ENCODE measurements at places on chromosomes 13 and 19.
A peak's percentile ranks its signal among the peaks of the same experiment; 100 is the strongest.

- no peak for DNase-seq
Measured at GRCh38 chr13:98222081-98222554, 45.0 kb upstream of the RNF113B start.

DNA sequence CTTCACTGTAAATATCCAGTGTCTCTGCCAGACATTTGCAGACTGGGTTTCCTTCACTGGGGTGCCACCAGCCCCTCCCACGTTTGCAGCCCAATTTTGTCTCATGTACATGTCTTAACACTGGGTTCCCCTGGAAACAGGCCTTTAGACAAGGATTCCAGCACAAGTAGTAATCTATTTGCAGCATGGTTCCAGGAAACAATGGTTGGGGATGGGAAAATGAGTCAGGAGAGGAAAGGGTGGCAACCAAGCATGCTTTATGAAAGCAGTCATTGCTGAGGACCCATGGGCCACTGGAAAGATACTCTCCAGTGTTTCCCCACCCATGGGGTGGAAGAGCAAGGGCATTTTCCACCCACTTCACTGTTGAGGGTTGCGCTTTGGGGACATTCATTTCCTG lies 53.6 kb upstream of the FARP1 start:
- no peak for DNase-seq

DNA sequence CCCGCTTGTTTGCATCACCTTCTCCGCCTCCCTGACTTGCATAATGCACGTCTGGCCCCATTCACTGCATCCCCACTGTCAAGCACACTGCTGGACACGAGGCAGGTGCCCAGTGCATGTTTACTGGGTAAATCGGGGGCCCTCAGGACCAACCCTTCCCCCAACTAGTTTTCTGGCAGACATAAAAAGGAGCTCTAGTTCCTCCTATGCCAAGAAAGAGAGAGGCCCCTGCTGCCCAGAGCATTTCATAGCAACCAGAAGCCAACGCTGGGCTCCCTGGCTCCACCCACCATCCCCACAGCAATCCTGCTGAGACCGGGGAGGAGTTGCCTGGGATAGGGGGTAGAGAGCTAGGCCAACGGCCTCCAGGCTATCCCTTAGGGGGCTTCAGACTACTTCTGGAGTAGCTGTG lies 23.2 kb downstream of the ANKRD27 start:
- no peak for DNase-seq

- no peak for DNase-seq
Measured at GRCh38 chr13:112984954-112985802, 16.2 kb downstream of the MCF2L start.

- no peak for DNase-seq
Measured at GRCh38 chr13:20566468-20566897, 474 bp upstream of the IFT88 start.

DNA sequence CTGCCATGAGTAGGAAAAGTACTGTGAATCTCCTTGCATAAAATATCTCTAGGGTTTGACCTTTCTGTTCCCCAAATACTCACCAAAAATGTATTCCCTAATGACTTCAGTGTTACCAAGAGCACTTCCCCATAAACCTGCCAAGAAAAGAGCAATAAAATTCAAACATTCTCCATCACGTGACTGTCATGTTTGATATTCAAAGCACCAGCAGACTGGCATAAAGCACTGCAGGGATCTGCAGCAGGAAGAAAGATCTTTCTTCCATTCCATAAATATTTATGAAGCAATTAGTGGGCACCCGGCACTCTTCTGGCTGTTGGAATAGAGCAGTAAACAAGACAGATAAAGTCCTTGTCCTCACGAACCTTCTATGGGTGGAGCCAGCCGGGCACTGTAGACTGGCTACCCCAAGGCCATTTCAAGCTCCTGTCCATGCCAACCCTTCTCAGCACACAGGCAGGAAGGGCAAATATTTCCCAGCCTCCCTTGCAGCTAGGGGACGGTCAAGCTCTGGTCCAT lies 20.3 kb downstream of the PLA2G4C start:
- peak; percentile 54 for DNase-seq

- peak; percentile 96 for DNase-seq
Measured at GRCh38 chr13:106464076-106464475, 71.4 kb downstream of the EFNB2 start.

- DNase-seq: peak; percentile 23
Measured at GRCh38 chr19:10751109-10751953, 33.5 kb downstream of the DNM2 start.

DNA sequence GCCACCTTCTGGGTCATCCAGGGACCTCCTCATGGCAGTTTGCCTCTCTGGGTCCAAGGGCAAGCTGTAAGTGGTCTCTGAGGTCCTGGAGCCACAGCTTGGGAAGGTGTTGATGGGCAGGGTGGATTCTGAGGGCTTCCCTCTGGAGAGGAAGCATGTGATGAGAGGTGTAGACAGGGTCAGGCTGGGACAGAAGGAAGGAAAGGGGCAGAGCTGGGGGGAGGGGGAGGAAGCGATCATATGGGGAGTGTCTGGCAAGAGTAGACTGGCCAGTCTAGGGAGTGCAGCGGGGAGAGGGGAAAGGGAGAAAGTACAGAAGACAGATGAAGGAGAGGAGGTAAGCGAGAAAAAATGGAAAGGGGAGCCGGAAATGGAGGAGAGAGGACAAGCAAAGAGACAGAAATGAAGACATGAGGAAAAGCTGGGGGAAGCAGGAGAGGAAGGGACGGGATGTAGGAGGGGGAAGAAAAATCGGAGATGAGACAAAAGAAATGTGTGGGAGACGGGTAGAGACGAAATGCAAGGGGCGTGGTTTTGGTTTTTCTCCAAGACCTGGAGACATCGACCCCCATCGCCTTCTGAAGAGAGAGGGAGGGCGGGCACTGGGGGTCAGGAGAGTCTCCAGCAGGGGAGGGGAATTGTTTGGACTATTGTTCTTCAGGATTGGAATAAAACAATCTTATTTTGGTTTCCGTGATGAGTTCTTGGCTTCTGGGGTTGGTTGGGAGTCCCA lies 26.6 kb downstream of the ZSWIM9 start:
- peak; percentile 55 for DNase-seq

- DNase-seq: no peak
Measured at GRCh38 chr13:102530751-102531150, 66.0 kb upstream of the TPP2 start.

- no peak for DNase-seq
Measured at GRCh38 chr13:28248080-28248479, 109.7 kb downstream of the PAN3 start.

DNA sequence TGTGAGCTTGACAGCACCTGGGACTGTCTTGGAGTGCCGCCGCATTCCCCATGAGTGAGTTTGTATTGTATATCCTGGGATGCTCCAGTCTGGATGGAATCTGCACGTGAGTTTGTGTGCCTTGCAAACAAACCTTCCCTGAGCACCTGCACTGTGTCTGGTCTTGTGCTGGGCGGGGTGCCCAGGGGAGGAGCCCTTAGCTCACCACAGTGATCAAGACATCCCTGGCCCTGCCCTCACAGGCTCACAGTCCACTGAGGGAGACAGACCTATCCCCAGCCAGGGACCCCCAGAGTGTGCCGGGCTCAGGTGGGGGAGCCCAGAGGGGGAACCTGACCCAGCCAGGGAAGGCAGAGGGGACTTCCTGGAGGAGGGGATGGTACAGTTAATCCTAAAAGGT lies 1.7 kb upstream of the BCAM start:
- no peak for DNase-seq

DNA sequence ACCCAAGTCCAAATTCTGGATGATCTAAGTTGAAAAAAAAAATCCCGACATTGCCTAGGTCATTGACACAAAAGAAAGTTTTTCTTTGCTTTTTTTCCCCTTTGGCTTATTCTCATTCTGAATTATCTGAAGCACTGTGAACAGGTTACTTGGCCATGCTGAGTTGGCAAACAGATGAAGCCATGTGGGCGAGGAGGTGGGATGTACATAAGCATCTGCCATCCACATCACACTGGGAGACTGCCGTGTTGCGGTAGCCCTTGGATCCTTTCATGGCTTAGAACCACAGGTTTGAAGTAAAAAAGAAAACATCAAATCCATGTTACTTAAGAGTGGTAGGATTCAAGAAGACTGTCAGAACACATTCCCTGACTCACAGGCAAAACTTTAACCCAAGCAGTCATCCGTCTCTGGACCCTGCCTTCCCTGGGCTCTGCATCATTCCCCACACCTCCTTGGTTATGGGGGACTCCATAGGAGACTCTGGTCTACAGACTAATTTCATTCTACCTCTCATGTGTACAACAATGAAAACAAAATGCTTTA lies 242.5 kb upstream of the SERP2 start:
- no peak for DNase-seq

GRCh38 chr13:30322428-30322827 lies 15.1 kb upstream of the KATNAL1 start:
- no peak for DNase-seq

GRCh38 chr13:29743201-29743786 lies 107.1 kb downstream of the UBL3 start:
- DNase-seq: no peak

DNA sequence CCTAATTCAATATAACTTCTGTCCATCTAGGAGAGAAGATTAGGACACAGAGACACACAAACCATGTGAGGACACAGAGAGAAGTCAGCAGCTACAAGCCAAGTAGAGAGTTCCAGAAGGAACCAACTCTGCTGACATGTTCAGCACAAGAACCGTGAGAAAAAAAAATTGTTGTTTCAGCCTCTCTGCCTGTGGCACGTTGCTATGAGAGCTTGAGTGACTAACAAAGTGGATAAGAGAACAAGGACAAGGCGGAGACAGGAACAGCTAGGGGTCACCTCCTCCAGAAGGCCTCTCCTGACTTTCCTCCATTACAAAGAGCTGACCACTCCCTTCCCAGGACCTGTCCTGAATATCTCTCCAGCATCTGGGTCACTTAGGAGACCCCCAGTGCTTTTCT lies 5.6 kb upstream of the SIGLEC12 start:
- DNase-seq: no peak

DNA sequence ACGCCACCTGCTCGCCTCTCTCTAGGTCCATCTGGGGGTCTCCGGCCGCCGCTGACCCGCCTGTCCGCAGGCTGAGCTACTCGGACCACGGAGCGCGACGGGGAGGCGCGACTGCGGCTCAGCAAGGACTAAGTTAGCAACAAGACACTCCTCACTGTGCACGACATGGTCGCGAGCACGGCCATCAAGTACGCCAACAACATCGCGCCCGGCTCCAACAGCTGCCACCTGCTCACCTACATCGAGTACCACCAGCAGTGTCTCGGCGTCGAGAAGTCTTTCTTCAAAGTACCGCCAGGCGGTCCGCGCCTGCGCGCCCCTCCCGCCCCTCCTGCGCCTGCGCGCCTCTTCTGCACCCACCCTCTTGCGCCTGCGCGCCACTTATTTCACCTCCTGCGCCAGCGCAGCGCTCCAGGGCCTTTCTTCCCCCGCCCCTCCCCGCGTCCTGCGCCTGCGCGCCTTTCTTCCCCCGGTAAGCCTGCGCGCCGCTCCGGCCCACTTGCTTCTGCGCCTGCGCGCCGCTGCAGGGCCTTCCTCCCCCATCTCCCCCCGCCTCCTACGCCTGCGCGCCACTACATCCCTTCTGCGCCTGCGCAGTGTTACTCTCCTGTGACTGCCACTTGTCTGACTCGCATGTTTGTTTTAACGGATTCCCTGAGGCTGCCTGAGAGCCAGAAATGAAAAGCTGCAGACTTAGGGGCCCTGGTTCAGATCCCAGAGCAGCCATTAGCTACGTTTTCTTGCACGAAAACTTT lies 64.0 kb downstream of the ACSBG2 start:
- DNase-seq: peak; percentile 95

DNA sequence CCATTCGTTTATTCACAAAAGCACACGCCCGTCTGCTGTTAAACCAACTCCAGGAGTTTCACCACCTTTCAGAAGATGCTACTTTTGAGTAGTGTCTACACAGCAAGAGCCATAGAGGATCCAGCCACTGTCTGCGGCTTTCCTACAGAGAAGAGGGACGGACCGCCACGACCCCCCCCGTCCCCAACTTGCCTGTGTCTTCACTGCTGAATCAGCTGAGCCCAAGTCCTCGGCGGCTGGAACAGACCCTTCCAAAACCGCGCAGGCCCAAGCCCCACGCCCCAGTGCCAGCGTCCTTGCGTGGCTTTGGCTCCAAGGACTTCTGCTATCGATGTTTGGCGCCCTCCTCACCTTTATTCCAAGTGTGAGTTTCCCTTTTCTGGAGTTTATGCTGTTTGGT lies 65.1 kb downstream of the SPACA7 start:
- DNase-seq: no peak

DNA sequence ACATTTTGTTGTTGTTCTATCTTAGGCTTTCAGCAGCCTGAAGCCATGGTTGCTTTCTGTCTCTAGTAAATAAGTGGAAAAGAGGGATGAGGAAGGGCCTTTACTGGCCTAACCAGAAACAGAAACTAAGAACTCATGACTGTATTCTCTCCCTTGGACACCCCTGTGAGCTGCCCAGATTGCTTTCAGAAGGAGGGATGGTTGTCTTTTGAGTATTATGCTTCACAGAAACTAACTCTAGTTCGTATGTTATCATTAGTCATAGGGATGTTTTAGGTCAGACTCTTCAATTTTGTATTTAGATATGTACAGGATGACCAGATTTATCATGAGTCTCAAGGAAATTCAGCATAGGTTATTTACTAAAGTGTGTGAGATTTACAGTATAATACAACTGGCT lies 17.5 kb downstream of the BORA start:
- no peak for DNase-seq

DNA sequence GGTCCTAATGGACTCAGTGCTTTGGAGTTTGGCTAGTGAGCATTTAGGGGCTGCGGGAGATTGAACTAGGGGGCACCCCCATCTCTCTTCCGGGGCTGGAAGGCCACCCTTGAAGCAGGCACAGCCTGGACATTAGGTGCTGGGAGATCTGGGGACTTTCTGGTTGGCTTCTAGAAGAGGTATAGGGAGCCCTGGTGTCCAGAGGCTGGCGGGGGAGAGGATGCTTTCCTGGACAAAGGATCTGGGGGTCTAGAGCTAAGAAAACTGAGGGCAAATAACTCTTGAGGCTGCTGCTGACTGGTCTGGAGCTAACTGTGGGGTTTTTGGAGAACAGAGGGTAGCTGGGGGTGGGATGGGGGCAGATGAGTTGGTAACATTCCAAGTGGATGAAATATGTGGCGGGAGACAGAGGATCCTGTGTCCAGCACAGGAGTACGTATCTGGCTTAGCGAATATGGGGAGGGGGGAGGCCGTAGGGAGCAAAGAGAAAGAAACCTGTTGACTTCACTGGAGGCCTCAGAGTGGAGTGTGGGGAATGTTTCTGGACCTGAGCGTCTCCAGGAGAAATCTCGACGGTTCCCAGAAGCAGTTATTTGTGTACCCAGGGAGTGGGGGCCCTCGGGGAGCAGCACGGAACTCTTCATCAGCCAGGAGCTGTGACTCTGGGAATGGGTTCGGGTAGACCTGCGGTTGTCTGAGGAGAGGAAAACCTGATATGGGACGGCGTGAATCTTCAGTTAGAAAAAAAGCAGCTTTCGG lies 1.4 kb downstream of the HNRNPUL1 start:
- peak; percentile 12 for DNase-seq

DNA sequence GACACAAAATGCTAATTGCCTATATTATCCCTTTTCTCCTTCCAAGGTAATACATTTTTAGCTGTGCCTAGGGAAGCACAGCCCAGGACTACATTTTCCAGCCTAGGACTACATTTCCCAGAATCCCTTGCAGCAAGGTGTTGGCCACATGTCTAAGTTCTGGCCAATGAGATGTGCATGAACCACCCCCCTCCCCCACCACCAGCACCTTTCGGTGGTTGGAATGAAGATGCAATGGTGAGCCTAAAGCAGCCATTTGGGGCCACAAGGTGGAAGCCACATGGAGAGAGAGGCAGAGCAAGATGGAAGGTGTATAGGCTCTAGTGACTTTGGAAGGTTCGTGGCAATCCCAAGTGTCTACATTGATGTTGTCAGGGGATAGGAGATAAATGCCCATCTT lies 16.2 kb downstream of the UNC13A start:
- peak; percentile 42 for DNase-seq
